Tracheal epithelial cell (primary cell): ENCODE measurements at places on chromosomes 4 and X. TPM values are rescaled to one million over a fixed set of nuclear protein-coding genes. Genes with fewer than 3 reads are reported as not detected.

The LUZP4 gene
- total RNA-seq = not detected in 2 replicates

The SULT1E1 gene
- 0.24 and 0.64 TPM in 2 replicates for total RNA-seq

The BTK gene
- not detected in 2 replicates for total RNA-seq

The OTUD6A gene
- total RNA-seq = not detected in 2 replicates

The WWC2 gene
- 8.1 and 18.3 TPM in 2 replicates for total RNA-seq

The CBLL2 gene
- not detected in 2 replicates for total RNA-seq

The SORBS2 gene
- total RNA-seq = 1.5 and 3.1 TPM in 2 replicates

The GPC3 gene
- total RNA-seq = under 0.01 TPM in 2 replicates

The C4orf54 gene
- total RNA-seq = under 0.01 TPM in 1 of 2 replicates, not detected in the other

The FAT1 gene
- 269 and 521 TPM in 2 replicates for total RNA-seq

The DCAF12L2 gene
- total RNA-seq = 0.24 TPM in 1 of 2 replicates, not detected in the other

The SLC10A6 gene
- 5.3 and 7.7 TPM in 2 replicates for total RNA-seq

The AVPR2 gene
- total RNA-seq = 0.48 TPM in 1 of 2 replicates, not detected in the other

The TMEM31 gene
- not detected in 2 replicates for total RNA-seq

The VEGFD gene
- 0.85 TPM in 1 of 2 replicates, not detected in the other for total RNA-seq

The TMEM187 gene
- 4.9 and 8.9 TPM in 2 replicates for total RNA-seq

The ERAS gene
- total RNA-seq = not detected in 2 replicates

The NAA11 gene
- total RNA-seq = not detected in 2 replicates

The RNF212 gene
- under 0.01 and 0.64 TPM in 2 replicates for total RNA-seq

The SCLT1 gene
- total RNA-seq = 6.0 and 6.8 TPM in 2 replicates

The SPIN2B gene
- 1.1 and 2.9 TPM in 2 replicates for total RNA-seq

The PTCHD1 gene
- under 0.01 TPM in 1 of 2 replicates, not detected in the other for total RNA-seq

The SMR3B gene
- total RNA-seq = not detected in 2 replicates

The CDKL2 gene
- 1.1 and 3.6 TPM in 2 replicates for total RNA-seq

The RAI2 gene
- total RNA-seq = not detected in 2 replicates

The TECRL gene
- not detected in 2 replicates for total RNA-seq

The GAGE13 gene
- total RNA-seq = not detected in 2 replicates

The TMSB15C gene
- total RNA-seq = 0.21 and 2.2 TPM in 2 replicates

The SPATA4 gene
- total RNA-seq = 0.24 TPM in 1 of 2 replicates, not detected in the other

The GJB1 gene
- not detected in 2 replicates for total RNA-seq

The PROM1 gene
- total RNA-seq = 0.21 and 12.3 TPM in 2 replicates

The ZCCHC18 gene
- total RNA-seq = under 0.01 TPM in 1 of 2 replicates, not detected in the other

The NDUFC1 gene
- 32.8 and 35.2 TPM in 2 replicates for total RNA-seq

The ELOVL6 gene
- 7.5 and 11.7 TPM in 2 replicates for total RNA-seq

The RTL5 gene
- total RNA-seq = 0.21 and 0.24 TPM in 2 replicates

The TRIM60 gene
- not detected in 2 replicates for total RNA-seq

The GRK4 gene
- 2.8 and 4.1 TPM in 2 replicates for total RNA-seq

The PDGFRA gene
- 0.24 TPM in 1 of 2 replicates, not detected in the other for total RNA-seq

The MAP3K15 gene
- total RNA-seq = 0.24 TPM in 1 of 2 replicates, not detected in the other

The TCP11X2 gene
- total RNA-seq = not detected in 2 replicates

The TMEM35A gene
- total RNA-seq = not detected in 2 replicates

The GPM6B gene
- under 0.01 and 0.21 TPM in 2 replicates for total RNA-seq

The GAGE12H gene
- not detected in 2 replicates for total RNA-seq

The RRH gene
- total RNA-seq = 0.21 TPM in 1 of 2 replicates, not detected in the other

The FAM241A gene
- 1.7 and 1.9 TPM in 2 replicates for total RNA-seq

The CFI gene
- total RNA-seq = 1.1 and 2.9 TPM in 2 replicates

The ZNF182 gene
- total RNA-seq = 1.4 and 2.6 TPM in 2 replicates

The DMP1 gene
- total RNA-seq = not detected in 2 replicates

The UGT2B11 gene
- total RNA-seq = not detected in 2 replicates

The SFRP2 gene
- not detected in 2 replicates for total RNA-seq

The SLC2A9 gene
- total RNA-seq = 44.8 and 102 TPM in 2 replicates

The BMPR1B gene
- total RNA-seq = 4.1 and 15.3 TPM in 2 replicates

The HMGB2 gene
- total RNA-seq = 15.7 and 17.7 TPM in 2 replicates

The IRS4 gene
- total RNA-seq = not detected in 2 replicates

The RXFP1 gene
- total RNA-seq = under 0.01 TPM in 1 of 2 replicates, not detected in the other

The EMCN gene
- 0.24 TPM in 1 of 2 replicates, not detected in the other for total RNA-seq
